ENCODE measurements at places on chromosomes 13 and 19. TPM values are rescaled to one million over a fixed set of nuclear protein-coding genes. Genes with fewer than 3 reads are reported as not detected.

The SMIM7 gene
- total RNA-seq = 30.8 TPM

DNA sequence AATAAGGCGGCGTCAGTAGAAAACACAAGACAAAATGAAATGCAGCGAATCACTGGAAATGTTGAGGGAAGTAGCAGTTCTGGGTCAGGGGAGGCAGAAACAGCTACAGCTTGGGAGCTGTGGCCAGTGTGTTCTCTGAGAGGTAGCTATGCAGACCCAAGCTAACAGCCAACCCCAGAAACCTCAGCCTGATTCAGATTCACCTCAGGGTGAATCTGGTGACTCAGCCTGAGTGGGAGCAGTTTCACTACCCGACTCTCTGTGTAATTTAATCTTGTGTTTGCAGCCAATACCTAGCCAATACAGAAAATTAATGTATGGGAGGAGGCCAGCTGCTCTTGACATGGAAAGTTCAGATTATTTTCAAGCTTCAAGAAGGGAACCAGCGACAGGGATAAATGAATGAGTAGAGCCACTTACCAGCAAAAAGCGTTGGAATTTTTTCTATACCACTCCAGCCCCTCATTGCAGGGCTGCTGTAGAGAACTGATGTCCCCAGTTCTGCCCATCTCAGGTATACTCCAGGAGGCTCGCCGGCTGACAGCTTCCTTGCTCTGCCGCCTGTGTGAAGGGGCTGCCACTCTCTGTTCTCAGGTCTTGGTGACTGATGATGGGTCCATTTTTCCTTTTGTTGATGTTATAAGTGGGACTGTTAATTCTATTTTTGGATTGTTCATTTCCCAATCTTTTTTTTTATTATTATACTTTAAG is 8.9 kb downstream of the IGFL3 start:
- DNase-seq = no peak

The CYP4F3 gene
- not detected for total RNA-seq

The DYRK1B gene
- total RNA-seq = 19.9 TPM

DNA sequence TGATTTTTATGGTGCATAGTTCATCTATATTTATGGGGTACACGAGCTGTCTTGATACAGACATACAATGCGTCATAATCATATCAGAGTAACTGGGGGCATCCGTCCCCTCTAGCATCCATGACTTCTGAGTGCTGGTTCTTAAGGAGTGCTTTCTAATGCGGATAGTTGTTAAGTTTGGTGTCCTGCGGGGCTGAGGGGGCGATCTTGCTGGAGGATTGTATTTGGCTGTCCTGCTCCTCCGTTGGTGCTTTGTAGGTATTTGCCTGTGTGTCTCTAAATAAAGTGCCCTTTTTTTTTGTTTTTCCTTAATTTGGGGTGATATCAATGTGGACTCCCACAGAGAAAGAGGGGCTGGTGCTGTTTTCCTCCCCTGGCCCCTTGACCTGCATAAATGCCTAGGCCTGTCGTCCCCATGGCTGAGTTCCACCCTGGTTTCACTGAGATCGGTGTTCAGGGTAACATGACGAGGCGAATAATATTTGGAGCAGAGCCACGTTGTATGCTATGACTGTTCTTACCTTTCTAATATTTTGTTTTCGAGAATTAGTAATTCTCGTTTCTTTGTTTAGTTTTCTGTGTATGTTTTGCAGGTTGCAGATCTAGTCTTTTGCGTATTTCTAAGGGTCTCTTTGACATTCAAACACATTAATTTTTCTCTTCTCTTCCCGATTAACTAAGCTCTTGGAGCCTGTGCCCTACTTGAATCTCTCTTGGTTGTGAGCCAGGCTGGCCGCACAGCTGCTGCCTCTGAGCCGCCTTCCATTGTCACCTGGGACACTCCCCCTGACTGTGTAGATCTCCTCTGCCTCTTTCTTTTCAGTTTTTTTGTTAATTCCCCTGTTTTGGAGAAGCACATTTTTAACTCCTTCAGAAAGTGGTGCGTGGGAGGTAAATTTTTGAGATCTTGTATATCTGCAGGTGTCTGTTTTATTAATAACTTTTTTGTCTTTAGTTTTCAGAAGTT is 100.3 kb downstream of the ARHGEF7 start:
- no peak for DNase-seq

DNA sequence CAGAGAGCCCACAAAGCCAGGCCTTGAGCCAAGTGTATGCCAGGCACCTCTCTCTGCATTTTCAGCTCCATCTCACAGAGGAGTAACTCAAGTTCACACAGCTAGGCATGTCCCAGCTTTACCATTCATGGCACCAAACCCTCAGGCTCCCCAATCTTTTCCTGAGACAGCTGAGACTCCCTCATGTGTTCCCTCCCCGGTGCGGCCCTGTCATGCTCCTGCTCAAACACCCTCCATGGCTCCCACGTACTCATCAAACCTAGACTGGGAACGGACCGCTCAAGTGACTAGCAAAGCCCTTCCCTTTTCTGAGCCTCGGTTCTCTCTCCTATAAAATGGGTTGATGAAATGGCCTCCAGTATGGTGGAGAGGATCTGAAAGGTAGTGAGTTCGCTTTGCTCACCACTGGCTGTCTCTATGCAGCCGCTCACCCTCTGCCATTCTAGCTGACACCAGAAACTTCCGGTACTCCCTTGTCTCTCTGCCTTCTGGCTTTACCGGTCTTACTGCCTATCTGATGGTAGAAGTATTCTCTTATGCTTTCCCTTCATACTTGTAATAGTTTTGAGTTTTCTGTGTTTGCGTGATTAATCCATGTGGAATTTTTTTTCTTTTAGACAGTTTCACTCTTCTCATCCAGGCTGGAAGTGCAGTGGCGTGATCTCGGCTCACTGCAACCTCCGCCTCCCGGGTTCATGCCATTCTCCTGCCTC is 7.8 kb upstream of the SLC44A2 start:
- no peak for DNase-seq

The FUT3 gene
- total RNA-seq = not detected

- no peak for DNase-seq
Measured at GRCh38 chr19:41844601-41845000, at the start of gene LYPD4. Gene LYPD4 (minus strand): TSS chr19:41844683. CDS start chr19:41839285, 5,398 bp downstream.

The DCT gene
- 0.32 TPM for total RNA-seq

GRCh38 chr13:27352698-27353097 is 71.7 kb upstream of the GTF3A start:
- DNase-seq = no peak

The ZNF836 gene
- 6.8 TPM for total RNA-seq

DNA sequence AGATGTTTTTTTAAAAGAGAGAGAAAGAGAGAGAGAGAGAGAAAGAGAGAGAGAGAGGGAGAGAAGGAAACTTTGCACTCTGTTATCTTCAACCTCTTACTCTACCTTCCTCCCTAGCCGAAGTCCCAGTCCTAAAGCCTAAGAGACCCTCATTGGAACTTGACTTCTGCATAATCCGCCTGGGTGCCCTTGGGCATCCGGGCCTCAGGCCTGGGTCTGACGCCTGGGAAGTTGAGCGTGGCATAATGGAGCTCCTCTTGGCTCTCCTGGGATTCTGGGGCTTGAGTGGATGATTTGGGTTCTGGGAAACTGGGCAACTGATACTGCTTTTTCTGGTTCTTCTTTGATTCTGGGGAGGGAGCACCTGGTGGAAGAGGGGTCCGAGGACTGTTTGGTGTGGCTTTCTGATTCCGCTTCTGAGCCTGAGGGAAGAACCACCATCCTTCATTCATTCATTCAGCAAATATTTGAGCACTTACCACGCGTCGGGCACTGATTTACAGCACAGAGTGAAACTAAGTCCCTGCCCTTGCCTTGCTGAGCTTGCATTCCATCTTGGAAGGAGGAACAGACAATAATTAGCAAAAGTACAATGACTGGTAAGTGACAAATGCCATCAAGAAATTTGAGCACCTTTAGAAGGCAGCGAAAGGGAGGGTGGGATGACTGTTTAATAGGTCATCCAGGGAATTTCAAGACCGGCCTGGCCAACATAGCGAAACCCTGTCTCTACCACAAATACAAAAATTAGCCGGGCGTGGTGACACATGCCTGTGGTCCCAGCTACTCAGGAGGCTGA is 6.3 kb downstream of the SIGLEC10 start:
- DNase-seq = no peak

DNA sequence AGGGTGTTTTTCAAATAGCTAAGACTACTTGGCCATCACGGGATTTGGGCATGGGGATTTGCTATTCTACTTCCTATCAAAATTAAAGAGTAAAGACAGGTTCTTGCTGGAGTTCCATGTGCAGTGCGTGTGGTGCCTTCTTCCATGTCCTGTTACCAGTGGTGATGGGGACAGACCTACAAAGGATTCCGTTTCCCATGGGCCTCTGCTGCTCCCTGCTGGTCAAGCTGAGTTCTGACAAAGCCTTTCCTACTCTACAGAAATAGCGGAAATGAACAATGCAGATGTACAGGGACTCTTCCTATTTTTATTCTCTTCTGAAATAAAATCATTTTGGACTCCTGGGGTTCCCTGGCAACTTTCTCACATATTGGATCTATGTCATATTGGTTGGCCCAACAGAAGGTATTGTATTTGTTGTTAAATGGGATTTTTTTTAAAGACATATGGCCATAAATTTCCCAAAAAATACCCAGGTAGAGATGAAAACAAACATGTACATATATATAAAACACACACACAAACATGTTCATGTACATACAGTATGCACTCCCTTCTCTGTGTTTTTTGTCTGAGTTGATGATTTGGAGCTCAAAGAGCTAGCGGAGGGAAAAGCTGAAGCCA is 90.5 kb upstream of the SLC15A1 start:
- peak; percentile 76 for DNase-seq

The C19orf81 gene
- 2.5 TPM for total RNA-seq

DNA sequence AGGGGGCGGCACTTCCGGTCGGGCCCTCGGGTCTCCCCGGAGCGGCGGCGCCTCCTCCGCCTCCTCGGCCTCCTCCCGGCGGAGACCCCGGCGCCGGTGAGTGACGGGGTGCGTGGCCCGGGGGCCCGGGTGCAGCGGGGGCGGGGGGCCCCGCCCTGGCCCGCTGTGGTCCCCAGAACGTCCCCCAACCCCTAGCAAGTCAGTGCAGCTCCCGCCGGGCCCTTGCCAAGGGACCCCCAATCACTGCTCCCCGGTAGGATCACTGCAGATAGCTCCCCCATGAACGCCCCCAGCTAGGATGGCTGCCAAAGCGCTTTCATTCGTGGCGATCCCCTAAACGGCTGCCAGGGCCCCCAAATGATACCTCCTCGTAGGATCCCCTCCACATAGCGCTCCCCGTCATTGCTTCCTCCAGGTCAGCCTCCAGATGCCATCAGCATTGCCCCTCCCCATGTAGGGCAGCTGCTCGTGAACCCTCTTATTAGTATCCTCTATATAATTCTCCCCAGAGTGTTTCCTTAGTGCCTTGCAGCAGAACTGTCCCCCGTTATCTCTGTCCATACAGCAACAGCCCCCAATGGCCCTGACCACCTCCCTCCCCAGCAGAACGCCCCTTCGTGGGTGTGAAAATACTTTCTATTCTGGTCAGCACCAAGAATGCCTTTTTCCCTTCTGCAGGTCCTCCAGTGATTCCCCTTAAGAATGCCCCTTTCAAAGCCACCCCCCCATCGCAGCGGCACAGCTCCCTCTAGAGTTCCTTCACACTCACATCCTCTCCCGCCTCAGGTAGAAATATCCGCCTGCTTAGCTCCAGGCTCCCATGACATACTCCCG is at the start of gene ZNF865:
TSS of gene ZNF865 (plus strand) at position 11 of the 834 bp plus-strand sequence. CDS start 7,972 bp downstream, outside the sequence.
- DNase-seq = no peak

DNA sequence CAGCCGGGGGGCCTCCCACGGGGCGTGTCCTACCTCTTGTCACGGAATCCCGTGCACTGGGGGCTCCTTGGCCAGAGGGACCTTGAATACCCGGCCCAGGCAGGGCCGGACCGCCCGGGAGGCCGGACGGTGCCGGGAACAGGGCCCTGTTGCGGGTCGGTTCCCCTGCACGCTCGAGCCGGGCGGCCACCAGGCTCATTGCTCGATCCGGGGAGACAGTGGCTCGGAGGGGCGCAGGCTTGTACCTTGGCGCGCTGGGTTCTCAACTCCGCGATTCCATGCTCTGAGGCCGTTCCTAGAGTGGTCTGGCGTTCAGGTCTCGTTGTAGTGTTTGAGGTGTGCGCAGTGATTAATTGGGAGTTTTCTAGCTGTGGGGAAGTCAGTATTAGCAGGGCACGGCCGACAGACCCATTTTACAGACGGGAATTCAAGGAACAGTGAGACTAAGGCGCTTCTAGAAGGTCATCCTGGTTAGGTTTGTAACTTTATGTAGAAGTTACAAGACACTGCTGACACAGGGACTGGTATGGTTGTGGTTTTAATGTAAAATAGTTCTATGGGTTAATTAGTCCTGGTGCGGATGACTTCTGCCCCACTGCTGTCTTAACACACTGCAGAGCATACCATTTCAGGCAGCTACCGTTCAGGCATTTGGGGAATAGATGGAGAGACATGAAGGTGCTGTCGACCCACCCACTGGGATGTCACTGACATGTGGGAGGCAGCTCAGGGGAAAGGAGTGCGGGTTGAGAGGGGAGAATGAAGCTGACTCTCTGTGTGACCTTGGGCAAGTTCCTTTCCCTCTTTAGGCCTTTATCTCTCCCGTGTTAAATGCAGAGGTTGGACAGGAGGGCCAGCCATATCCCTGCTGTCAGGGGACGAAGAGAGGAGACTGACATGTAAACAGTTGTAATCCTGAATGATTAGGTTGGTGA is 592 bp downstream of the CLPTM1 start:
- DNase-seq = no peak

The CBARP gene
- 1.2 TPM for total RNA-seq

The PCDH17 gene
- total RNA-seq = 2.6 TPM

DNA sequence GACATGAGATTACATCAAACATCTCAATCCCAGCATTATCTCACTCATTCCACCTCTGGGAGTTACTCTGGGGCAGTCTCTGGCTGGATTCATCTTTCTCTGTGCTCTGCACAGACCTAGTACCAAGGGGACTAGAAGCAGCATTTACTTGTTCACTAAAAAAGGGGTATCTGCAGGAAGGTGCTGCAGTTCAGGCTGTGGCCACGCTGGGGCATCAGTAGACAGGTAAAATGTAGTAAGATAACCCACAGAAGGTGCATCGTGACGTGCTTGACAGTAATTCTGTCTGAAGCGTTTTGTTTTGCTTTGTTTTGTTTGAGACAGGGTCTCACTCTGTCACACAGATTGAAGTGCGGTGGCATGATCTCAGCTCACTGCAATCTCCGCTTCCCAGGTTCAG is 29.3 kb downstream of the ZNF564 start:
- no peak for DNase-seq

- peak; percentile 84 for DNase-seq
Measured at GRCh38 chr19:1220976-1221903, 15.7 kb downstream of the STK11 start.

GRCh38 chr19:28290963-28291657 is 921.8 kb downstream of the UQCRFS1 start:
- DNase-seq = no peak

The ZNF20 gene
- total RNA-seq = 1.1 TPM

The VAV1 gene
- total RNA-seq = 3.1 TPM

DNA sequence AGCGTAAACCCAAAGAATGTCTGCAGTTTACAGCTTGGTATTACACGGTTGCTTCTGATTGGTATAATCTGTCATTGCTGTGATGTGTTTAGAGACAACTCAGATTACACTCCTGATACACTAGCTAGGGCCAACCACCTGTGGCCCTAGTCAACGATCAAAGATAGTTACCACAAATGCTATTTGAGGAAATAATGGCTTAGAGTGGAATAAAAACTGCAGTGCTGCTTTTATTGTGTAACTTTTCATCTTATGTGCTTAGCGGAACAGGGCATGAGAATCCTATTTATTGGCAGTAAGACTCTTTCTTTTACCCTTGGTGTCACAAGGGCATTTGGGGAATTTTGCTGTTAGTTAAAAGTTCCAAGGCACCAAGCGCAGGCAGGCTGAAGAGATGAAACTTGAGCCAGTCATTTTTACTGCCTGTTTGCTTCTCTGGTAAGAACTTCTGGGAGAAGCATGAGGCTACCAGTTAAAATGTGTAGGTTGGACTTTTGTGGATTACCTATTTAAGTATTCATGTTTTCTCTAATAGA is 363.3 kb downstream of the KCNRG start:
- DNase-seq = no peak
